ENCODE measurements at places on chromosomes 6 and 20.
A peak's percentile ranks its signal among the peaks of the same experiment; 100 is the strongest.

GRCh38 chr6:6057442-6058053 lies 50.8 kb upstream of the NRN1 start:
- no peak for DNase-seq

DNA sequence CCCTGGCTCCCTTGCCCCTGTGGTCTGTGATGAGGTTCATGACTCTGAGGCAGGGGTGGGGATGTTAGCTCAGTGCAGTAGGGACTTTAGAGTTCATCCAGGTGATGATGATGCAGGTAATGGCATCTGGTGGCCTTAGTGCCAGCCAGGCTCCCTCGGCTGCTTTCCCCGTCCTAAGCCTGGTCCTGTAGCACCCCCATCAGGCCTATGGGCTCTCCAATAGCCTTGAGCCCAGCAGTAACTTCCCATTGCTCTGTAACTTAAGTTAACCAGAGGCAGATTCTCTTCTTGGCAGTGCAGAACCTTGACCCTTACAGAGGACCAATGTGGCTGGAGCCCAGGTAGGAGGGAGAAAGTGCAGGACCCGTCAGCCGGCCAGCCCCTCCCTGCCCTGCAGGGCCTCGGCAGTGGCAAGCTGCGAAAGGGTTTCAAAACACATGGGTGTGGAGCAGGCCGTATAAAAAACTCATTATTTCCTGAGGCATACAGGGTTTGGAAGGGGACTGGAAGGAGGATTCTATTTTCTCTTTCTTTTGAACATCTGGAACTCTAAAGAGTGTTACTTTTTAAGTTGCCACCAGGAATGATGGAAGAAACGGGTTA lies 406.9 kb downstream of the CDH26 start:
- DNase-seq = no peak

- no peak for DNase-seq
Measured at GRCh38 chr20:48319943-48320584, 507.7 kb downstream of the PREX1 start.

DNA sequence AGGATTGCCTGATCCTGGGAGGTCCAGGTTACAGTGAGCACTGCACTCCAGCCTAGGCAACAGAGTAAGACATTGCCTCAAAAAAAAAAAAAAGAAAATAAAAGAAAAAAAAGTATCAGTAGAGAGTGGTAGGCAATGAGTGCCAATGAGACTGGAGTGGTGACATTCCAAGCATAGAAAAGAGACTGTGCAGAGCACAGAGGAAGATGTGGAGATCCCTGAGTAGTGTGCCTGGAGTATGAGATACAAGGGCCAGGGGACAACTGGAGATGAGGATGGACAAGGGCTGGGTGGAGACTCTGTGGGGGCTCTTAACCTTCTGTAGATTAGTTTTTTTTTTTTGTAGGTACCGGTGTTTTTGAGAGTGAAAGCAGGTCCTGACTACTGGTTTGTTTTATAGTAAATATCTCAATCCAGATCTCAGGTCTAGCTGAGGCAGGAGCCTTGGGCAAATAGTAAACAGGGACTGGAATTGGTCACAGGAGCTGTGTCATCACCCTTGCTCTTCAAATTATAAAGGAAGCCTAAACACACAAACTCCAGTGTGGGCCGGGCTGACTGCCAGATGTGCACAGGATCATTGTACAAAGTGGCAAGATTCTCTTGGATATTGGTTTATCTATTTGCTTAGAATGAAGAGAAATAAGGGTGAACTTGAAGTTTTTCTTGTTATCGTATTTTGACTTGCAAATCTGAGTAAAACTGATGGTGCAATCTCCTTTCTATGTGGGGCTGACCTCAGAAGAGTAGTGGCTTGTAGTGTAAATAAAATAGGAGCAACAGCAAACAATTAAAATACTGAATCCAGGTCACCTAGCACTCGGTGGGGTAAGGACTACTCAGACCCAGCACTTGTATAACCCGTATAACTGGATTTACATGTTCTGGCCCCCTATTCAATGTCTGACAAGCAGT lies 144.9 kb downstream of the SOX4 start:
- no peak for DNase-seq

- no peak for DNase-seq
Measured at GRCh38 chr20:24993337-24994185, 1.0 kb upstream of the APMAP start.

DNA sequence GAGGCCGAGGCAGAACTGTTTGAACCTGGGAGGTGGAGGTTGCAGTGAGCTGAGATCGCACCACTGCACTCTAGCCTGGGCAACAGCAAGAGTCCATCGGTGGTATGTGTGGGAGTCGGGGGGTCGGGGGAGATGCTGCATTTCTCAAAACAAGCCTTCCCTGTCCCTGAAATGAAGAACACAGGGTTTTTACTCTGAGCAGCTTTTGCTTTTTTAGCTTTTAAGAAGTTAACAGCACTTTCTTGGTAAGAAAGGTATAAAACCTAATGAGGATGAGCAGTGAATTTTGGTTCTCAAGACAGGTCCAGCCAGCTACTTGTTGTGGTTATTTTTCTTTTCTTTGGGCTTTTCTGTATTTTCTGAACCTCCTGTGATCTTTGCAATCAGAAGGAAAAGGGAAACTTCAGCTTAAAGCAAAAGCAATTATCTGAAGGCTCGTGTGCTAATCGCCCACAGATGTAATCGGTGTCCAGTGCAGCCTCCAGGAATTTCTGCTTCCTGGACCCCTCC lies 3.7 kb downstream of the RPL10A start:
- DNase-seq = no peak

GRCh38 chr6:169789944-169790927 lies 38.8 kb downstream of the ERMARD start:
- peak; percentile 81 for DNase-seq

- DNase-seq = no peak
Measured at GRCh38 chr6:134177236-134177635, 124.8 kb upstream of the SLC2A12 start.

GRCh38 chr6:151443454-151443853 lies 8.5 kb downstream of the RMND1 start:
- no peak for DNase-seq

DNA sequence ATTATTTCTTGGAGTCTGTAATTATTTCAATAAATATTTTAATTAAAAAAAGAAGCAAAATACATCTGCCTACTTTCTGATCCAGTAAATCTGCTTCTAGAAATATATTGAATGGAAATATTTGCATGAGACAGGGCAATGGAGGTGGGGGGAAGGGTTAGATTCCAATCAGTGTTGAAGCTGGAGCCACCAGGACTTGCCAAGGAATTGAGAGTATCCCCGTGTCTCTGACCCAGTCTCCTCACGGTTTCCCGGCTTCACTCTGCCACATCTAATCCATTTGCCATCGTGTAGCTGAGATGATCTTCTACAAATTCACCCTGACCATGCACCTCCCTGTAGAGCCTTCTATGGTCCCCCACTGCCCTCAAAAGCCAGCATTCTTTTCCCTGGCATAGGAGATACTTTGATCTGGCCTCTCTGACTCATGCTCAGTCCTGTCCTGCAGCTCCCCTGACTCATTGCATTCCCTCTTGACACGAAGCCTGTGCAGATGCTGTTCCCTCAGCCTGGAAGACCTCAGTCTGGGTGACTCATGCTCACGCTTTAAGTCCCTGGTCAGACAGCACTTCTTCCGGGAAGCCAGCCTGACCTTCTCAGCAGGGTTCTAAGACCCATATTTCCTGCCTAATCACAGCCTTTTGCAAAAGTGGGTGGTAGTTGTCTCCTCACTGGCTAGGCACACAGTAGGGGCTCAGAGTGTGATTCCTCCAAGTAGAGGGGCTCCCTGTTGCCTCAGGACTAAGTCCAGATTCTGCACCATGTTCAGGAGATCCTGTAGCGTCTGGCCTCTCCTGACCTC lies 23.0 kb upstream of the FKBP1A start:
- DNase-seq = peak; percentile 6

DNA sequence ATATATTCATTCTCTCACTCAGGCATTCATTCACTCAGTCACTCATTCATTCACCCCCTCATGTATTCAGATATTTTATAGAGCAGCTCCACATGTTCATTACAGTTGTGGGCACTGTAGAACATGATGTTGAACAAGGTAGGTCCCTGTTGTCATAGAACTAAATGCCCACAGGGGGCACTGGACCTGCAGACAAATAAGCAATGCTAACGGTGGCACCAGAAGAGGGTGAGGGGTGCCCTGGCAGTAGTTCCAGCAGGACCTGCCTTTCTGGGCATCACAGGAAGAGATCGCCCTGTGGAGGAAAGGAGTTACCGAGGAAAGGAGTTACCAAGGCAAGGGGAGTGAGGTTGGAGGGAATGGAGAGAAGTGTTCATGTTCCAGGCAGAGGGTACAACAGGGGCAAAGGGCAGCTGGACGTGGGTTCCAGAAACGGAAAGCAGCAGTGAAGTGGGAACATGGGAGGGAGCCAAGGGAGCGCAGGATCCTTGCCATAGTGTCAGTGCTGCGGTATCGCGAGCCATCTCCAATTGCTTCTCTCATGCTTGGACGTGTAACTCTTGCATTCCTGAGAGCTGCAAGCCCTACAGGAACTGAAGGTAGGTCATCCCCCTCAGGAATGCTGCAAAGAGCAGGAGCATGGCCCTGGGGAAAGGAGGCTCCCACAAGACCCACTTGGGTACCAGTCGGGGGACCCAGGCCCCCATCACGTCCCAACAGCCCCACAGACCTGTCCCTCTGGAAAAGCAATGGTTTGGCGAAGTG lies 128.2 kb downstream of the EDN3 start:
- no peak for DNase-seq

GRCh38 chr6:79168695-79168980 lies 65.8 kb downstream of the HMGN3 start:
- no peak for DNase-seq

GRCh38 chr6:18117136-18117535 lies 5.3 kb downstream of the NHLRC1 start:
- no peak for DNase-seq

DNA sequence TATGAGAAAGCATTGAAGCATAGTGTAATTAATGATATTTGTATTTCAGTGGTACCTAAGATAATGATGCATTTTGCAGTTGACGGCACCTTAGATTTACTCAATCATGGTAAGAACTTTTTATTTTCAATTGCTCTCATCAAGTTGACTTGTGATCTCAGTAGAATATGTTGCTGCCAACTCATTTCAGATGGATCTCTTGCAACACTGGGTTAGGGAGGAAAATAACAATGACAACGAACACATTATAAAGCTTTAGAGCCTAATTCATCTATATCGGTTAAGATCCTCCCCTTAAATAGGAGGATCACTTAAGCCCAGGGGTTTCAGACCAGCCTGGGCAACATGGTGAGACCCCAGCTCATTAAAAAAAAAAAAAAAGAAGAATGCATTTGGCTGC lies 18.0 kb upstream of the TBC1D22B start:
- no peak for DNase-seq

DNA sequence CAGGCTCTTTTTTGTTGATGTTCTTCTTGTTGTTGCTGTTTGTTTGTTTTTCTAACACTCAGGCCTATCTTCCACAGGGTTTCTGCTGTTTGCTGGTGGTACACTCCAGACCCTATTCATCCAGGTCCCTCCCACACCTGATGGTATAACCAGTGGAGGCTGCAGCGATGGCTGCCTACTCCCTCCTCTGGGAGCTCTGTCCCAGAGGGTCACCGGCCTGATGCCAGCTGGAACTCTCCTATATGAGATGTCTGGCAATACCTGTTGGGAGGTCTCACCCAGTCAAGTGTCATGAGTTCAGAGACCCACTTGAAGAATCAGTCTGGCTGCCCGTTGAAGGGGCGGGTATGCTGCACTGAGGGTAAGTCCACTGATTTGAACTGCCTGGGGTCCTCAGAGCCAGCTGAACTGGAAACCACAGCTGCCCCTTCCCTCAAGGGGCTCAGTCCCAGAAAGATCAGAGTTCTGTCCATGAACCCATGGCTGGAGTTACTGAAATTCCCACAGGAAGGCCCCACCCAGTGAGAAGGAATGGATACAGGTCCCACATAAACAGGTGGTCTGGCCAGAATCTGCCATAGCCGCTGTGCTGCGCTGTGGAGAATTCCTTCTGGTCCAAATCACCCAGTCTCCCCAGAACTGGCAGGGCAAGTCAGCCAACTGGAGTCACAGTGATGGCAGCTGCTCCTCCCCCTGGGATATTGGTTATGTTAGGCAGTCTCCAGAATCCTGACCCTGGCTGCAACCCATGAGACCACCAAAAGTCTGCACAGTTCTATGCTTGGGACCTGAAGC lies 664.4 kb downstream of the FRK start:
- DNase-seq = no peak

- DNase-seq = no peak
Measured at GRCh38 chr6:52981222-52981900, 13.7 kb downstream of the GSTA4 start.

DNA sequence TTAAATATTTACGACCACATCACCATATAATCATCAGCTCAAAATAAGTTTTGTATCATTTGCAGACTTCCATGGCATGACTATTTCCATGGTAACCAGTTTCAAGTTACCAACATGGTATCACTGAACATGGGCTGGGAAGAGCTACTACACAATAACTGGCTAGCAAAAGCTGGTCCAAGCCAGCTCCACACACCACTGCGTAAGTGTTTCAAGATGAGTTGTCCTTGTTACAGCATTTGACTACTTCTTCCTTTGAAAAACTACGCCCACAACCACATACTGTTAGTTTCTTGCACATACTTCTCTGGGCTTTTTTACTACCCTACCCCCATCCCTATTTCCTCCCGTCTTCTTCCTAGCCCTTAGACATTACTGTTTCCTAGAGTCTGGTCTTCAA lies 8.5 kb downstream of the CD164 start:
- peak; percentile 34 for DNase-seq

DNA sequence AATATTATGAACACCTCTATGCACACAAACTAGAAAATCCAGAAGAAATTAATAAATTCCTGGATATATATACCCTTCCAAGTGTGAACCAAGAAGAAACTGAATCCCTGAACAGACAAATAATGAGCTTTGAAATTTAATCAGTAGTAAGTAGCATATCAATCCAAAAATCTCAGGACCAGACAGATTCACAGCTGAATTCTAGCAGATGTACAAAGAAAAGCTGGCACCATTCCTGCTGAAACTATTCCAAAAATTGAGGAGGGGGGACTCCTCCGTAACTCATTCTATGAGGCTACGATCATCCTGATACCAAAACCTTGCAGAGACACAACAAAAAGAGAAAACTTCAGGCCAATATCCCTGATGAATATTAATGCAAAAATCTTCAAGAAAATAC lies 67.0 kb upstream of the PDE7B start:
- no peak for DNase-seq

DNA sequence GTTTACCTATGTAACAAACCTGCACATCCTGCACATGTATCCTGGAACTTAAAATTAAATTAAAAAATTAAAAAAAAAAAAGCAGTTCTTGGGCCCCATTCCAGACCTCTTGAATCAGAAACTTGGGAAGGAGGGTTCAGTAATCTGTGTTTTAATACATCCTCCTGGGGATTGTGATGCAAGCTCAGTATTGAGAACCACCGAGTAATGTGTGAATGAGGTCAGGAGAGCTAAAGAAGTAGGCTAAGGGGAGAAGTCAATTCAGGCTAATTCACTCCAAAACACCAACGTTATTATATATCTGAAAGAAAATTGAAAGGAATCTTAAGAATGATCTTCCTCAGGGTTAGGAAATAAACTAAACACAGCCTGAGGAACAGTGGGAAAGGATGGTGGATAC lies 120.4 kb downstream of the RNF144B start:
- no peak for DNase-seq

Data from activated naive CD8-positive, alpha-beta T cell treated with anti-CD3 and anti-CD28 coated beads for 36 hours (primary cell).